Stimulated activated CD4-positive, alpha-beta T cell treated with anti-CD3 and anti-CD28 coated beads, Interleukin-4, amount 100 ng/mL, for 48 hours (primary cell): ENCODE measurements at places on chromosomes 16 and 17.
A peak's percentile ranks its signal among the peaks of the same experiment; 100 is the strongest.

DNA sequence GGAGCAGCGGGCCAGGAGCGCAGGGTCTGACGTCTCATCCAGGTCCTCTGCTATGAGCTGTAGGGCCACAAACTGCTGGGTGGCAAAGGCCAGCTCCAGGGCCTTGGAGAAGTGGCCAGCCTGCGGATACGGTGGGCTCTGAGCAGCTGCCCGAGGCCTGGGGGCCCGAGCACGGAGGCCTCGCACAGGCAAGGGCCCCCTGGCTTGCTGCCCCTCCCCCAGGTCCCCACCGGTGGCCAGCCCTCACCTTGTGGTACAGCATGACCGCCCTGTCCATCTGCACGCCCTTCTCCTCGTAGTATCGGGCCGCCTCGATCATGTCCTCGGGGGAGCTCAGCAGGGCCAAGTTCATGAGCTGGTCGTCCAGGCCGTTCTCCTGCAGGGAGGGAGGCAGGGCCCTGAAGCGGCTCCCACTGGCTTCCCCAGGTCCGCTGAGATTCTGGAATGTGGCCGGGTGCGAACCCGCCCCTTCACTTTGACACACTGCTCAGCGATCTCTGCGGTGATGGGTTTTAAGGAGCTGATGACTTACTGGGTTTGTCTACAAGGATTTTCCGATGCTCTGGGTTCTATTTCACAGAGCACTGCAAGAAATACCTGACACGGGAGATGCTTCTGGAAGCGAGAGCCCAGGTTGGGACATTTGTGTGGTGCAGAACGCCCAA is 9.8 kb upstream of the TMEM204 start:
- DNase-seq = no peak

DNA sequence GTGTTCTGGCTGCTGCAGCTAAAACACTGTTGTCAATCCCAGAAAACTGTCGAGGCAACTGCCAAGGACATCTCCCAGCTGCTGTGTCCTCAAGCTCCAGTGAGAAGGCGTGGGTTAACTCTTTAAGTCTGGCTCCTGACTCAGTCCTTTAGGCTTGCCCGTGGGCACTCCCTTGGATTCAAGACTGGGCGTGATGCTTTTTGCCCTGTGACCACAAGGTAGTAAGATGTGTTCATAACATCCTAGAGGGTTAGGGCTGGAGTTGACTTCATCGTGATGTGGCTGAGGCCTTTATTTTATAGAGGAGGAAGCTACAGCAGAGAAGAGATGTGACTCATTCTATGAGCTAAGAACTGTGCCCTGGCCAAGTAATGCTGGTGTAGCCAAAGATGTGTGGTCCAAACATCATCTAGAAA is 50.9 kb upstream of the TEKT3 start:
- no peak for DNase-seq

GRCh38 chr17:17702449-17703139 is 21.3 kb downstream of the RAI1 start:
- no peak for DNase-seq

DNA sequence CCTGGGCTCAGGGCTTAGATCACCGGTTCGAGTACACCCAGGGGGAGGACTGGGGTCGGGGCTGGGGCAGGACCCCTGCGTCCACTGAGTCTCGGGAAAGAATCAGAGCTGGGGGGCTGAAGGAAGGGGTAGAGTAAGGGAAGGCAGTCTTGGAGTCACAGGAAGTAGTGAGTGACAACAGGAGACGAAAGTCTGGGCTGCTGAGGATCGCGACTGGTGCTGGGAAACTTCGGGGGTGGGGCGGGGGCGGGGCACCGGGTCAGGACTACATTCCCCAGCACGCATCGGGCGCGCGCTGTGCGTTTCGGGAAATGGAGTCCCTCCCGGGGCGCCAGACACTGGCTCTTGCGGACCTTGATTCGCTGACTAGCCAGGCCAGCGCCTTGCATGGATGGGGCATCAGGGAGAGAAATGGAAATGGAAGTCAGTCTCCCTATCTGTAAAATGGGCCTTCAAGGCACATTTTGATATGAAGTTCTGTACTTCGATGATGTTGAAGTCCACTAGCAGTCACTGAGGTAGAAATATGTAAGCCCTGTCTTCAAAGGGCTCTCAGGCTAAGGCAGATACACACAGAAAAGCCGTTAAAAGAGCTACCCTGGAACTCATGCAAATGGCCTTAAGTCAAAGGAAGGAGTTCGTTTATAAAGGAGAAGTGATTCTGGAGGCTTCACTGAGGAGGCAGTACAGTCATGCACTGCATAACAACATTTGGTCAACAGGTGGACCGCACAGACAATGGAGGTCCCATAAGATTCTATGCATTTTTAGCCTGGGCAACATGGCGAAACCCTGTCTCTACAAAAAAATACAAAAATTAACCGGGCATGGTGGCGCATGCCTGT is 697 bp downstream of the CTF1 start:
- DNase-seq = peak; percentile 81

DNA sequence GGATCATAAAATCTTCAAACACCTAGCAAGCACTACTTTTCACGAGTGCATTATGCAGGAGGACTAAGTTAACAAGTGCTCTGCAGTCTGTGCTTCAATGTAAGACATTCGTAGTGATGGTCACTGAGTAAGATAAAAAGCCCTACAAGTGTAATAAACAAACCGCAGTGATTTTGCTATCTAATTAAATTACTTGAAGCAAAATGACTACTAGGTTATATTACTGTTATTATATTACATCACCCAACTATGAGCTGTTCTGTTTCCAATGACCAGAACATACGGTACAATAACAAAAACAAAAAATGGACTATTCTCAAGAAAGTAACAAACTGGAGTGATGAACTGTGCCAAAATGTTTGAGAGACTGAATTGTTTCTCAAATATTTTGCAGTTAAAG is 11.2 kb downstream of the KLHL10 start:
- DNase-seq = no peak

- DNase-seq = no peak
These were observed 510 bp downstream of the CRISPLD2 start for GRCh38 chr16:84820305-84820684.

GRCh38 chr17:44585315-44585714 is 28.0 kb downstream of the FZD2 start:
- no peak for DNase-seq

- no peak for DNase-seq
These were observed 435.6 kb upstream of the DYNLRB2 start for GRCh38 chr16:80105160-80105559.

- DNase-seq = no peak
These were observed 479.3 kb downstream of the HS3ST3B1 start for GRCh38 chr17:14780097-14780651.

GRCh38 chr16:6949240-6949639 is 383.4 kb upstream of the RBFOX1 start:
- DNase-seq = no peak

- DNase-seq = no peak
These were observed 15.7 kb upstream of the MSI2 start for GRCh38 chr17:57240648-57241047.

DNA sequence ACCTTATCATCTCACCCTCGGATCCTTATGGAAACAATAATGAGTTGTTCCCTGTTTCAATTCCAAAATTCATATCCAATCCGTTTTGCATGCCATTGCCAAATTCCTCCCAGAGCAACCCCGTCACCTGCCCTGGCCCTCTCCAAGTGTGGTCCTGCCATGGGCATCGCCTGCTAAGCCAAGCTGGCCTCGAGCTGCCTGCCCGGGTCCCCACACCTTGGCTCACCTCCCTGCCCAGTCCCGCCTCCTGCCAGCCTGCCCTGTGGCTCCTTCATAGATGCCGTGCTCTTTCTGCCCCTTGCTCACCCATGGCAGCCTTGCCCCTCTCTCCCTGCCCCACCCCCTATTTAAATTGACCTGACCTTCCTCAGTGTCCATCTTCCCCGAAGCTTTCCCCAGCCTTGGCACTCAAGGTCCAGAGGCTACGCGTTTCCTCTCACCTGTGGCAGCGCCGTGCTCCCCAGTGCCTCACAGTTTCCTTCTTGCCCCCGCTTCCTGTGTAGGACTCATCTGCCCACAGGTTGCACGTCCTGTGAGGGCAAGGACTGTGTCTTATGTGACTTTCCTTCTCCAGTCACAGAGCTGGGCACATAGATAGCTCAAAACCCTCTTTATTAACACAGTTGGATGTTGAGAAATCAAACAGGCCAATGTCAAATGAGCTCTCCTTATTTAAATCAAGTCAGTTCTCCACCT is 12.7 kb downstream of the MAPT start:
- no peak for DNase-seq

GRCh38 chr17:48577330-48577945 is 712 bp downstream of the HOXB4 start:
- DNase-seq = no peak

- DNase-seq = no peak
These were observed 16.8 kb downstream of the UTS2R start for GRCh38 chr17:82388223-82388921.

- DNase-seq = no peak
These were observed 136.3 kb downstream of the NLK start for GRCh38 chr17:28178800-28179199.

DNA sequence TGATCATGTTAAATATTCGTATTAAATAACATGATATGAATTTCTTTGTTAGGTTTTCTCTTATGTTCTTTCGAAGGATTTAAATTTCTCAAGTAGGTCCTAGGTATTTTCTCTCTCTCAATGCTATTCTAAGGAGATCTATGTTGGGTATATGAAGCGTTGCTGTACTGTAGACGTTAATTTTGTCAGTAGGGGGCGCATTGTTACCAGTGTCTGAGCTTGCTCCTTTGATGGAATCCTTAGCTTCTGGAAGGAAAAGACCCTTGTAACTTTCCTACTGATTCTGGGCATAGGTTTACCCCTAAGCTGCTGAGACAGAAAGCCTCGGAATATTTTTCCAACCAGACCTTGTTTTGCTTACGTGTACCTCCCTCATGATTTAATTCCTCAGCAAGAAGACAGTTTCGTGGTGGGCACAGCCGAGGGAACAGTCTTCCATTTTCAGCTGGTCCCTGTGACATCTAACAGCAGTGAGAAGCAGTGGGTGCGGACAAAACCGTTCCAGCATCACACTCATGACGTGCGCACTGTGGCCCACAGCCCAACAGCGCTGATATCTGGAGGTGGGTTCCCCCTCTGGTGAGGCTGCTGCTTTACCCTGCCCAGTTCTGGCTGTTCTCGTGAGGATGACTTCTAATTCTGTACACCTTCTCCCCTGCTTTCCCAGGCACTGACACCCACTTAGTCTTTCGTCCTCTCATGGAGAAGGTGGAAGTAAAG is 17.9 kb downstream of the UTP4 start:
- no peak for DNase-seq

DNA sequence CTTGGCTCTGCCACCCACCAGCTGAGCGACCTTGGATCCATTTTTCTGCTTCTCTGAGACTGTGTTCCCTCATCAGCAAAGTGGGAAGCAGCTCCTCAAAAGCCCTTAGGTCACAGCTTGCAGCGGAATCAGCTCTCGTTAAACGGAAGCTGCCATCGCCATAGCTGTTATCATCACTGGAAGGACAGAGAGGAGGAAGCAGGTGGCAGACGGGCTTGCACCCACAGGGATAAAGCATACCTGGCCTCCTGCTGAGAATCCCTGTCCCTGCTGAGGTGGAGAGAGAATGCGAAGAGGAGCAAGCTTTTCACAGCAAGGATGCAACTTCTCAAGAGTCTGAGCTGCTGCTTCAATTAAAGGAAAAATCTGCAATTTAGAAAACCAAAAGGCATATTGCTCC is 106.6 kb downstream of the CLEC16A start:
- DNase-seq = no peak

- no peak for DNase-seq
These were observed 33.5 kb downstream of the HS3ST3B1 start for GRCh38 chr17:14334276-14334840.

- no peak for DNase-seq
These were observed 507.6 kb downstream of the WWOX start for GRCh38 chr16:78607022-78607421.

DNA sequence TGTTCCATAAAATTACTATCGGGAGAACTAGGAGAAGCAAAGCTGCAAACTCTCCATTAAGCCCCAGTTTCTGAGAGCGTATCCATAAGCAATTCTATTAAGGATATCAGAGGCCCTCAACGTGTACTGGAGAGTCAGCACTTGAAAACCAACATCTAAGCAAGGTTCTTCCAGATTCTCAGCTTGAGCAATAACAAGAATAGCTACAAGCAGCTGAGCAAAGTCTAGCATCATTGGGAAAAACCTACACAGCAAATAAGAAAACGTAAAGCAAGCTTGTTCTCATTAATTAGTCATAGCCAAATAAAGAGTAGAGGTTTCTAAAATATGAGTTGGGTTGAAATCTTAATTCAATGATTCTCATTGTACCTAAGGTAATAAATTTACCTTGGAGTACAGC is 26.9 kb upstream of the COX10 start:
- DNase-seq = no peak

GRCh38 chr17:79986411-79987186 is 49.1 kb downstream of the TBC1D16 start:
- DNase-seq = no peak
